Cardiac ventricle fibroblast (primary cell): ENCODE measurements at places on chromosomes 3 and 15. TPM values are rescaled to one million over a fixed set of nuclear protein-coding genes. Genes with fewer than 3 reads are reported as not detected.

CHMP2B gene
- total RNA-seq: 19.1 and 24.0 TPM in 2 replicates

NRROS gene
- 0.59 and 1.5 TPM in 2 replicates for total RNA-seq

RLBP1 gene
- total RNA-seq: not detected in 2 replicates

HDC gene
- not detected in 2 replicates for total RNA-seq

RASL12 gene
- total RNA-seq: 6.7 and 8.1 TPM in 2 replicates

TRH gene
- not detected in 2 replicates for total RNA-seq

NIT2 gene
- total RNA-seq: 16.8 and 18.8 TPM in 2 replicates

IMPG2 gene
- 0.20 and 0.37 TPM in 2 replicates for total RNA-seq

GRK7 gene
- total RNA-seq: not detected in 2 replicates

B4GALT4 gene
- total RNA-seq: 14.4 and 20.8 TPM in 2 replicates

GASK1A gene
- total RNA-seq: 0.15 and 0.75 TPM in 2 replicates

ANKRD34C gene
- not detected in 2 replicates for total RNA-seq

USP19 gene
- 36.4 and 37.6 TPM in 2 replicates for total RNA-seq

CADPS gene
- not detected in 2 replicates for total RNA-seq

GOLGA8K gene
- total RNA-seq: not detected in 2 replicates

CCR1 gene
- 0.34 TPM in 1 of 2 replicates, not detected in the other for total RNA-seq

IQGAP1 gene
- total RNA-seq: 133 and 150 TPM in 2 replicates

IL5RA gene
- not detected in 2 replicates for total RNA-seq

RAD51 gene
- total RNA-seq: 1.7 and 2.7 TPM in 2 replicates

ANKDD1A gene
- total RNA-seq: 3.3 and 3.6 TPM in 2 replicates

ATP1B3 gene
- 57.0 and 75.9 TPM in 2 replicates for total RNA-seq

RARB gene
- total RNA-seq: 2.2 and 2.7 TPM in 2 replicates

MFSD1 gene
- total RNA-seq: 46.8 and 51.8 TPM in 2 replicates

ANKUB1 gene
- not detected in 2 replicates for total RNA-seq

CCR3 gene
- total RNA-seq: not detected in 2 replicates

GOLGA6A gene
- not detected in 2 replicates for total RNA-seq

CAV3 gene
- total RNA-seq: not detected in 2 replicates

SENP2 gene
- total RNA-seq: 12.9 and 19.1 TPM in 2 replicates

KPNA1 gene
- 22.3 and 29.3 TPM in 2 replicates for total RNA-seq

RGMA gene
- total RNA-seq: 14.9 and 19.3 TPM in 2 replicates

CPB1 gene
- total RNA-seq: not detected in 2 replicates

ZNF445 gene
- 5.9 and 6.4 TPM in 2 replicates for total RNA-seq

CPNE4 gene
- not detected in 2 replicates for total RNA-seq

ESYT3 gene
- 0.44 TPM in 1 of 2 replicates, not detected in the other for total RNA-seq

LSAMP gene
- total RNA-seq: 5.2 and 7.9 TPM in 2 replicates

GHRL gene
- total RNA-seq: not detected in 2 replicates
